ENCODE measurements at places on chromosomes 3 and 15.

GRCh38 chr15:69557020-69557706, 104.5 kb downstream of the RPLP1 start:
- no peak for DNase-seq

- no peak for DNase-seq
Observed at GRCh38 chr15:52178765-52179164, 12.4 kb downstream of the GNB5 start.

DNA sequence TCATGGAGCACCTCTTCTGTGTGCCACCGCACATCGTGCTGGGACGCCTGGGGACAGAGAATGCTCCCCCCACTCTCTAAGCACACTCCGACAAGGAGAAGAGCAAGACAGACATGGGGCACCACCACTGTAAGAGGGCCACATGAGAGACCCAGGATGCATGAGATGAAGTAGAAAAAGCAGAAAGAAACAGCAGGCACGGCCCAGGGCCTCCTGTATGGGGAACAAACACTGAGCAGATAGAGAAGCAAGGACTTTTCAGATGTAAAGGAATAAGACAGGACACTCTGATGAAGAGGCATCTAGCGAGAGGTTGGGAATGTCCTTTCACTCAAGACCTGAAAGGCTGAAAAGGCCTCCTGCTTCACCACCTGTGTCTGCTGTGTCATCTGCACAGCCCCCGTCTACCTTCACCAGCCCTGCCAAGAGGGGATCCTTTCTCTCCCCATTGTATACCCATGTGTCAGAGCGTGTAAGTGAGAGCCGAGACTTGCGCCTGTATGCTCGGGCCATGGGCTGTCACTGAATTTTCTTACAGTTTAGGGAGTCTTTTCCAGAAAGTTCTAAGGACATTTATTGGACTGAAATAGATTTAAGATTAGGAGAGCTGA, 125.6 kb downstream of the LRRK1 start:
- DNase-seq: no peak

DNA sequence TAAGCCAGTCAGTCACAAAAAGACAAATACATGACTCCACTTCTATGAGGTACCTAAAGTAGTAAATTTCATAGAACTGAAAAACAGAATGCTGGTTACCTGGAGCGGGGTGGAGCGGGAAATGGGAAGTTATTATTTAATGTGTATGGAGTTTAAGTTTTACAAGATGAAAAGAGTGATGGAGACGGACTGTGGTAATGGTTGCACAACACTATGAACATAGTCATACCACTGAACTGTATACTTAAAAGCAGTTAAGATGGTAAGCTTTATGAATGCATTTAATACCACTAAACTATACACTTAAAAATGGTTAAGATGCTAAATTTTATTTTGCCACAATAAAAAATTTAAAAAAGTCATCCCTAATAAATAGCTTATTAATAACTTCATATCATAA, 23.2 kb downstream of the SFMBT1 start:
- no peak for DNase-seq

DNA sequence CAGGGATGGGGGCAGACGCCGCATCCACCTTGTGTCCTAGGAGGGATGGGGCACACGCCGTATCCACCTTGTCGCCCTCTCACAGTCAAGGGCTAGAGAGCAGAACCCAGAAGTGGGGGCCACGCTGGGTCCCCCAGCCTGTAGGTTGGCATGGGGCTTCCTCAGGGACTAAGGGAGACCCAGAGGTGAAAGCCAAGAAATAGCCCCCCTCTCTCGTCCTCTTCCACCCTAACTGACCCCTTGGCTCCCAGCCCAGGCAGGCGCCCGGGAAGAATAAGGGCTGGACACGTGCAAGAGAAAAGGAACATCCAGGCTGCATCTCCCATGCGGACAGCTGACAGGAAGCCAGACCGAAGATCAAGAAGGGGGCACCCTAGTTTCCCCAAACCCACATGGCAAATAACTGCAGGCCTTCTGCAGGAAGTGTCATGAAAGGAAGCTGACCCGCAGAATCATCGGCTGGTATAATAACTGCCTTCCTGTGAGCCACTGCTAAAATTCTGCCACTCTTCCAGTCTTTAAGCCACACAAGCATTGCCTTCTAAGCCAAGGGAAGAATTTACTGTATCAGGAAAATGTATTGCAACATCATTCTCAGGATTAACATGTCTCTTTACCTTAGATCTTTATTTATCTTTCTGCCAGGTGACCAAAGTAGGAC, 38.5 kb upstream of the TFRC start:
- no peak for DNase-seq

- DNase-seq: peak; percentile 73
Observed at GRCh38 chr15:78341057-78341987, 1.2 kb downstream of the CRABP1 start.

Measured in eye (tissue), 1 donor.